AG20443 (cell line): ENCODE measurements at places on chromosomes 12 and 14.

DNA sequence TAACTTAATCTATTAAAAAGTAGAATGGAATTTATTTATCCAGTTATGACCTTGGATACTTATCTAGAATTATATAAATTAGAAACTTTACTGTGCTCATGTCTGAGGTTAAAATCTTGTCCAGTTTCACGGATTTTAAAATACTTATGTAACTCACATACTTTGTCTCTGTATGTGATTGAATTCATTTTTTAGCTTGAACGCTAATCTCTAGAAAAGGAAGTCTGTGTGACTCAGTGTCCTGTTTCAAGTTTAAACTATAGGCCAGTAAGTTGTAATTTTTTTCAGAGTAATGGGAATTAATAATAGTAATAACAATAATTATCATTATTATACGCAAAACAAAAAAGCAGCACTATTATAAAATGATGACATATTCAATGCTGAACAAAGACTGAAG, 168.6 kb downstream of the CPNE8 start:
- no peak for DNase-seq

DNA sequence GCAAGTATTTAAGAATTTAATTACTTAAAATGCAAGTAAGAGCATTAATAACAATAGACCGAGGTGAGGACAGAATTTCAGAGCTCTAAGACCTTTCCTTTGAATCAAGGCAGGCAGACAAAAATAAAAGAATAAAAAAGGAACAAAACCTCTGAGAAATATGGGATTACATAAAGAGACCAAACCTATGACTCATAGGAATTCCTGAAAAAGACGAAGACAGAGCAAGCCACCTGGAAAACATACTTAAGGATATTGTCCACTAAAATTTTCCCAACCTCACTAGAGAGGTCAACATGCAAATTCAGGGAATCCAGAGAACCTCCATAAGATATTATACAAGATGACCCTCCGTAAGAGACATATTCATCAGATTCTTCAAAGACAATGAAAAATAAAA, 325.1 kb downstream of the AEBP2 start:
- DNase-seq = no peak

GRCh38 chr12:86148071-86148470, 108.1 kb downstream of the MGAT4C start:
- no peak for DNase-seq

- no peak for DNase-seq
These were observed 5.4 kb upstream of the TUBA1C start for GRCh38 chr12:49259452-49259851.

DNA sequence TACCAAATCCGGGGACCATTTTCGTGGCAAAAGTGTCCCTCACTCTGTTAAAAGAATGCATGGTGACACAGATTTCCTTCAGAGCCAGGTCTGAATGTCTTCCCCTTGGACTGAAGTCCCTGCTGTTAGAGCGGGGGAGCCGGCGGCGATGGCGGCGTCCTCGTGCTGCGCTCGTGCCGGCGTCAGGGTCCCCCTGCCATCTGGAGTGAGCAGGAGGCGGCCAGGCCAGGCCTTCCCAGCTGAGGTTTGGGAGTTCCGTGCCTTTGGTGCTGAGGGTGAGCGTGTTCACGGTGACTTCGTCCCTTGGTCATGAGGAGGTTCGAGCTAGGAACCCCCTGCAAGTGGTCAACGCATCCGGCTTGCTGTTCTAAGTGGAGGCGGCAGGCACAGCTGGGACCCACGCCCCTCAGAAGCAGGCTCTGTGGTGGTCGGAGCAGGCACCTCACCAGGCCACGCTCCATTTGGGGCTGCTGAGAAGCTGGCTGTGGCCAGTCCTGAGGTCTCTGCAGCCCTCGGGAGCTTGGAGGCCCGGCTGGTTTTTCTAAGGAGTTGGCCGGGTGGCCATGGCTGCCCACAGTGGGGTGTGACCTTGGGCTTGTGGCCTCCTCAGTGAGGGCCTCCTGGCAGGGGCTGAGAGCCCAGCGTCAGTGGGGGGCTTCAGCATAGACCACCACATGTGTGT, 9.5 kb downstream of the ZFYVE21 start:
- DNase-seq = no peak

GRCh38 chr14:24264298-24264697, 1.3 kb upstream of the TGM1 start:
- DNase-seq = no peak

DNA sequence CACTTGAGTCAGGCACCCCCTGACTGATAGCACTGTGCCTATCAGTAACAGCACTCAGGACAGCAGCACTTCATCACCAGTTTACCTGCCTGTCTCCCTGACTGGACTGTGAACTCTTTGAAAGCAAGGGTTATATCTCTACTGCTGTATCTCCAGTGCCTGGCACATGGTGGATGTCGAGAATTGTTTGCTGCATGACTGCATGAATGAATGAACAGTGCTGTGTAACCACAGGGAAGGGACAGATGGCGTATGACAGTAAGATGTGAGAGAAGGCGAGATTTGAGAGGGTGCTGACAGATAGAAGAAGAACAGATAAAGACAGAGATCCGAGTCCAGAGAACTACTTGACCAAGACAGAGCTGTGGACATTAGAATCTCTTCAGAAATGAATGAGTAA, 29.7 kb downstream of the BRAP start:
- DNase-seq = no peak

- DNase-seq = no peak
These were observed 52.7 kb downstream of the CYP46A1 start for GRCh38 chr14:99736603-99737371.

DNA sequence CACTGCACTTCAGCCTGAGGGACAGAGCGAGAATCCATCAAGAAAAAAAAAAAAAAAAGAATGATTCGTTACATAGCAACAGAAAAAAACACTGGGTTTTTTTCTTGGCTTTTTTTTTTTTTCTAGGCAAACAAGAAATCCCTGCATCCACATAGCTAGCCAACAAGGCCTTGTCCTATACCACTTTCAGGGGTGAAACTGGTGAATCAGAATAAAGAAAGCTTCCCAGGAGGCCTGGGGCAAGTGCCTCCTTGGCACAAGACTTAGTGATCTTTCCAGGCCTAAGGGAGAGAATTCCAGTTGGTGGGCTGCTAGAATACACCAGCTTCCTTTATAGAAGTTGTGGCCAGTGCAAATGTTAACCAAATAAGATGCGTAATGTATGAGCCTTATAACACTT, 90.0 kb downstream of the VCPKMT start:
- DNase-seq = no peak

DNA sequence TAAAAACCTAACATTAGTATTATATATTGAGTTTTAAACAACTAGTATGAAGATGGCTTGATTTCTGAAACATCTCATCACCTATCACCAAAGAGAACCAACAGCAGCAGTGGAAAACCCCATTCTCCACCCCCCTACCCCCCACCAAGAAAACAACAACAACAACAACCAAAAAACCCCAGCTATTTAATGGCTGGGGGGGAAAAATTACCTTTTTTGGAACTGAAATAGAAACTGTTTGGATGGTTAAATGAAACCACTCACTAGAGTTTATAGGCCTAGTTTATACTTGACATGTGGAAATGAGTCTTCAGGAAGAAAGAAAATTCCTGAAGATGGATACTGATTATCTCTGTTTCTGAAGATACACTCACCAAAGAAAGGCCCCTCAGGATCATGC, 30.3 kb downstream of the PPP2R5E start:
- no peak for DNase-seq
